ENCODE measurements at places on chromosomes 3 and 15.
A peak's percentile ranks its signal among the peaks of the same experiment; 100 is the strongest.

- DNase-seq: peak; percentile 23
Observed at GRCh38 chr3:47266709-47267489, 15.7 kb downstream of the KIF9 start.

DNA sequence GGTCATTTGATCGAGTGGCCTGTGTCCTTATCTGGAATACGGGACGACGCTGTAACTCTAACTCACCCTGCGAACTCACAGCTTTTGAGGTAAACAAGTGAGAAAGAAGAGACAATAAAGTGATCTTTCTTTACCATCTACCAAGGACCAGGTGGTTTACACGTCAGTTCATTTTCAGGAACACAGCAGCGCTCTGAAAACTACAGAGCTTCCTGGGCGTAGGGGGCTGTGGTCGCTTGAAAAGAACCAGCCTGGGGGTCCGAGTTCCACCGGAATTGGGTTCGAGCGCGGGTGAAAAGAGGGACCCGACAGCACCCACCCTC lies 357 bp downstream of the KIAA1143 start:
- no peak for DNase-seq

DNA sequence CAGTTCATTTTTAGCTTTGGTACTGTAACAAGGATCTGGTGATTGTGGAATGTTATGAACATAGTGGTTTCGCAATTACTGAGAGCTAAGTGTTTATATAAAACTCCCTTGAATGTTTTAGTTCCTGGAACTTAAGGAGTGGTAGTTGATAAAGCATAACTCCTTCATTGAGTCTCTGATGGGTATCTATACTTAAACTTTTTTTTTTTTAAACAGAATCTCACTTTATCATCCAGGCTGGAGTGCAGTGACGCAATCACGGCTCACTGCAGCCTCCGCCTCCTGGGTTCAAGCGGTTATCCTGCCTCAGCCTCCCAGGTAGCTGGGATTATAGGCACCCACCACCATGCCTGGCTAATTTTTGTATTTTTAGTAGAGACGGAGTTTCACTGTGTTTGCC lies 11.3 kb downstream of the PRKCI start:
- no peak for DNase-seq

DNA sequence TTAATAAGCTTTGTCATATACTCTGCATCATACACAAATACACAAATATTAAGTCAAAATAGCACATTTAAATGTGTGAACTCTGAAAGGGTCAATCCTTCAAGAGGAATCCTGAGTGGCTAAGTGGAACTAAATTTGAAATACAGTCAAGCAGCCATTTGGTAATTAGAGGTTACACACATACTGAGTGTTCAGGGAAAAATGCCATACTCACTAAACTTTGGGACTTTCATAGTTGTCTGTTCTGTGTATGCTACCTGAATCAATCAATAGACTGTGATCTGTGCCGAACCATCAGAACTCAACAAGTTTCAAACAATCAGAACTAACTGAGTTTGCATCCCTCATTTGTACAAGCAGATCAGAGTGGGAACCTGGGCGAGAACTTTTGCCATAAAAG lies 15.3 kb downstream of the ANKRD28 start:
- DNase-seq: no peak

DNA sequence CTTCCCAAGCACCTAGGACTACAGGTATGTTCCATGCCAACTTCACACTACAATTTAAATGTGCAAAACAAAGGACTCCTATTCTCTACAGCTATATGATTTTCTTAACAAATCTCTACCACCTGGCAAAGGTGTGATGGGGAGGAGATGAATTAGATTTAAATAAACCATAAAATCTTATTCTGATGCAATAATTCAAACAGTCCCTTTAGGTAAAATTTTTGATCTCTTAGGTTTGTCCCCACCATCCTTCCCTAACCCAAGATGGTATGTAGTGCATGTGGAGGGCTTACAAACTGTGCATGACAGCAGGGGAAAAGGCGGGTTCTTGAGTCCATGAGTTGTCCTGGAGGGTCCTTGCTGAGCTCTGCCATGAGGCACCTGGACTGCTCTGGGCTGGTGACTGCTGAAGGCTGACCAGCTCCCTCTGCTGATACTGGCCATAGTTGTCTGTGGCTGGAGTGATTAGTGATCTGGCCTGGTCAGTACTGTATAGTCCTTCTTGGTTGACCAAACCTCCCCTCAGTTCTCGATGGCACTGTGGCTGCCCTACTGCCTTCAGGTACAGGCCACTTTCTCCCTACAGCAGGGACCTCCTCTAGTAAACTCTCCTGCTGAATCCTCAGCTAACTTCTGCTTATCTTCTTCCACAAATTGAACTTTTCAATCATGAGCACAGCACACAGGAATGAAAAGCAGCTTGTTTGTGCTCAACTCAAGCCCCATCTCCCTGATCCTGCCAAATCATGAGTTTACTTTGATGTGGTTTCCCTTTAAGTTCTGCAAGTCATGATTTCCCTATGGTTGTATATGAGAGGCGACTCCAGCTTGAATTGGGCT lies 30.1 kb downstream of the CFAP161 start:
- DNase-seq: no peak

- no peak for DNase-seq
Observed at GRCh38 chr3:24500806-24501205, 6.2 kb upstream of the THRB start.

DNA sequence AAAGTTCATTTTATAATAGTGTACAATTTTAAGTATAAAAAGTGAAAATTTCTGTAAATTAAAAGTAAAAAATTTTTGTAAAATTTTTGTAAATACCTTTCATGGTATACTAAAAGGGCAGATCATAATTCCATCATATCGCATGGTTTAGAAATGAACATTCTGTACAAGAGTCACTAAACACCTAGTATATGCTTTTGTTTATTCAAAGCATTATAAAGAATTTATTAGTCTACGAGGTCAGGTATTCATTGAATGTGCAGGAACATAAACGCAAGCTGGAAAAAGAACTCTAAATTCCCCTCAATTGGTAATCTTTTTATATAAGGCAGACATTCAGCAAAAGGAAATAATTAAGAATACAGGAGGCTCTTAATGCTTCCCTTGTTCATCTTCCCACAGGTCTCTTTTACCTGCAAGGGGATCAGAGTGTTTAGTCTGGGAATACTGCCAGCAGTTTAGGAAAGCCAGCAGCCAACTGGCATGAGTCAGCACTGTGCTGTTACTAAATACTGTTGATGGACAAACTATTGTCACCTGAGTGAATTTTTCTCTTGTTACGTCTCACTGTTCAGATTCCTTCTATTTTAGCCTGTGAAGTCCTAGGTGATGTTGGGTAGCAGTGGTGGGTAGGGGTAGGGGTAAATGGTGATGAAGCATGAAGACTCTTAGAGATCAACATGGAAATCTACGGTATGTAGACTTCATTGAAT lies 70.1 kb downstream of the UQCC5 start:
- DNase-seq: no peak

DNA sequence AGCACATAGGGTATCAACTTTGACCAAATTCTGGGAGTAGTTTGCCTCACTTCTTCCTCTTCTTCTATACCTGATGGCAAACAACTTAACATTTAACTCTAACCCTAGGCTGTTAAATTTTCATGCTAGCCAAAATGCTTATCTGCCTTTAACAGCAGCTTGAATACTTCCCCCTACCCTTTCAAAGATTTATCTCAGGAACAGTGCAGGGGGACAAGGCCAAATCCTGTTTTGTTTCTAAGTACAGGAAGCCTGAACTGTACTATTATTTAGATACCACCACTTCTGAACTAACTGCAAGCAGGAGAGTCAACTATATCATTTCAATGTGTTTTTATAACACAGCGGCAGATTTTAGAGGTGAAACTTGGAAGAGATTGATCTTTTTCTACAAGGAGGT lies 104.0 kb upstream of the CNTN6 start:
- no peak for DNase-seq

DNA sequence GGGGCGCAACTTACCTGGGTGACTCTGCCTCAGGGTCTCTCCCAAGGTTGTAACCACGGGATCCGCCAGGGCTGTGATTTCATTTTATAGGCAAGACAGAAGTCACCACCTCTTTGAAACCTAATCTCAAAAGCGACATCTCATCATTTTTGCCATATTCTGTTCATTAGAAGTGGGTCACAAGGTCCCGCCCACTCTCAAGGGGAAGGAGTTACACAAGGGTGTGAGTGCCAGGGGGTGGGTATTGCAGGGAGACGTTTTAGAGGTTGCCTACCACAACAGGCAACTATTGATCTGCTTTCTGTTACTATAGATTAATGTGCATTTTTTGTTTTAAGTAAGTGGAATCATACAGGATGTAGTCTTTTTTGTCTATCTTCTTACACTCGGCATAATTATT lies 56.6 kb upstream of the ADPGK start:
- DNase-seq: no peak

DNA sequence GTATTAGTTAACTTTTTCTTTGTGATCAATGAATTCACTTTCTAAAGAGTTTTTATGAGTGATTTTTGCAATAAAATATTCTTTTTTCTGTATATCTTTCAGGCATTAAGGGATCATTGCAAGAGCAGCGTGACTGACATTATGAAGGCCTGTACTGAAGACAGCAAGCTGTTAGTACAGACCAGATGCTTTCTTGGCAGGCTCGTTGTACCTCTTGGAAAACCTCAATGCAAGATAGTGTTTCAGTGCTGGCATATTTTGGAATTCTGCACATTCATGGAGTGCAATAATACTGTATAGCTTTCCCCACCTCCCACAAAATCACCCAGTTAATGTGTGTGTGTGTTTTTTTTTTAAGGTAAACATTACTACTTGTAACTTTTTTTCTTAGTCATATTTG lies 24.4 kb downstream of the SELENOT start:
- no peak for DNase-seq

DNA sequence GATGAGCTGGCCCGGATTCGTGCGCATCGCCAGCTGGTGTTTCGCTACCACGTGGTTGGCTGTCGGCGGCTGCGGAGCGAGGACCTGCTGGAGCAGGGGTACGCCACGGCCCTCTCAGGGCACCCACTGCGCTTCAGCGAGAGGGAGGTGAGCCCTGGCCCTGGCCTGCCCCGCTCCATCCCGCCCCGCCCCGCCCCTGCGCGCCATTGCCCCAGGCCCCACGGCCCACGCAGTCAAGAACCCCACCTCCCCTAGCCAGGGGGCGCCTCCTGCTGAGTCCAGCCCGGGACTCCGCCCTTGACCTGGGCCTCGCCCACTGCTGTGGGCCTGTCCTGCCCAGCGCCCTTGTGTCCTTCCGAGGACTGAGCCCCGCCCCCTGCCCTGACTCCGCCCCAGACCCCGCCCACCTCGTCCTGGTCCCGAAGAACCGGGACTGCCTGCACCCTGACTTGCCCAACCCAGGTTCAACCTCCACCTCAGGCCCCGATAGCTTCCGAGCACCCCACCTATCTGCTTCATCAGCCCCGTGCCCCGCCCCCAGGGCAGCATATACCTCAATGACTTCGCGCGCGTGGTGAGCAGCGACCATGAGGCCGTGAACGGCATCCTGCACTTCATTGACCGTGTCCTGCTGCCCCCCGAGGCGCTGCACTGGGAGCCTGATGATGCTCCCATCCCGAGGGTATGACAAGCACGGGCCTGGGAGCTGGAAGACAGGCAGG lies 14.8 kb downstream of the NT5DC2 start:
- no peak for DNase-seq

GRCh38 chr15:22845289-22845900 lies 6.9 kb downstream of the NIPA2 start:
- DNase-seq: no peak

- DNase-seq: no peak
Observed at GRCh38 chr15:73844356-73844755, 29.0 kb upstream of the TBC1D21 start.

DNA sequence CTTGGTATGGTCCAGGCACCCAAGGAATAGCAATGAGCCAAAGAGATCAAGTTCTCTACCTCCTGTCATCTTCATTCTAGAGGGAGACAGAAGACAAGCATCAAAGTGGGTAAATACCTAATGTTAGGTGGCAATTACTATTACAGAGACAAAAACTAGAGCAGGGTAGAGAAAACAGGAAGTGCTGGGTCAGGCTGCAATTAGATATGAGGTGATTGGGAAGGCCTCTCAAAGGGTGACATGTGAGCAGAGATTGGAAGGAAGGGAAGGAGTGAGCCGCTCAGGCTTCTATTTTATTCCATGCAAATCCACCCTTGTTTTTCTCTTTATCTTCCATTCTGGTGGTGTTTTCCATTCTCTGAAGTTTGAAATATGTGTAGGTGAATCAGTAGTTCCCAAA lies 37.4 kb downstream of the EBLN2 start:
- DNase-seq: no peak
